Effector memory CD8-positive, alpha-beta T cell (primary cell): ENCODE measurements at places on chromosomes 11 and 22.

DNA sequence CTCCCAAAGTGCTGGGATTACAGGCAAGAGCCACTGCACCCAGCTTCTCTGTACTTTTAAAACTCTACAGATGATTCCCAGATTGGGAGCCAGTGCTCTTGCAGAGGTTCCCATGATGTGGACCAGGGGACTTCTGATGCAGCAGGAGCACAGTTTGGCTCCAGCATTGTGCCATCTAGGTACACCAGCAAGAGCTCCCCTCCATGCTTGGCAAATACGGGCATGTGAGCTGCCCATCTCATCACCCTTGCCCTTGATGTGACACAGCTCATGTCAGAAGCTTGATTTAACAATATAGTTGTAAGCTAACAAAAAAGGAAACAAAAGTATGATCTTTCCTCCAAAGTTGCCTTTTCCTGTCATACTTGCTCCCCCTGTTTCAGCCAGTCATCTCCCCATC lies 28.7 kb downstream of the SNU13 start:
- DNase-seq, result no peak

DNA sequence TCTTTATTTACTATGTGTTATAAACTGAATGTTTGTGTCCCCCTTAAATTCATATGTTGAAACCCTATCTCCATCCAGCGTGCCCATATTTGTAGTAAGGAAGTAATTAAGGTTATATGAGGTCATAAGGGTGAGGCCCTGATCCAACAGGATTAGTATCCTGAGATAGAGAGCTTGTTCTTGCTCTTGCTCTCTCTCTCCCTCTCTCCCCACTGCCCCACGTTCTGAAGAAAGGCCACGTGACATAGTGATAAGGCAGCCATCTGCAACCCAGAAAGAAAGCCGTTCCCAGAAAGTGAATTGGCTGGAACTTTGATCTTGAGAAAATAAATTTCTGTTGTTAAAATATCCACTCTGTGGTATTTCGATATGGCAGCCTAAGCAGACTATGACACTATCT lies 212.5 kb downstream of the SWAP70 start:
- DNase-seq, result no peak

GRCh38 chr11:16896729-16897469 lies 117.3 kb downstream of the PLEKHA7 start:
- DNase-seq, result no peak

DNA sequence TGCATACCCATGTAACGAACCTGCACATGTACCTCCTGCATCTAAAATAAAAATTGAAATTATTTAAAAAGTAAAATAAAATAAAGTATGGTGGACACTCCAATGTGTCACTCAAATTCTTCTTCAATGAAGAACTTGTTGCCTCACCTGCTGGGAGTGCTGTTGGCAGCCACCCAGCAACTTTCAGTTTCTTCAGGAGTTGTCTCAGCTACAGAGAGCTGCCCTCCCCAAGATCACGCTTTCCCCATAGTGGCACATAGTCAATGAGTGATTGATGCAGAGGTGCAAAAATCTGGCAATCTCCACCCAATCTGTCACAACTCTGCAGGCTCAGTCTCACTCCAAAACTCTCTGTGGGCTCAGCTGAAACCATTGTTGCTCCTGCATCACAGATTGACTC lies 92.3 kb upstream of the C11orf87 start:
- DNase-seq, result no peak

GRCh38 chr22:36562261-36562835 lies 33.4 kb upstream of the EIF3D start:
- DNase-seq, result no peak

DNA sequence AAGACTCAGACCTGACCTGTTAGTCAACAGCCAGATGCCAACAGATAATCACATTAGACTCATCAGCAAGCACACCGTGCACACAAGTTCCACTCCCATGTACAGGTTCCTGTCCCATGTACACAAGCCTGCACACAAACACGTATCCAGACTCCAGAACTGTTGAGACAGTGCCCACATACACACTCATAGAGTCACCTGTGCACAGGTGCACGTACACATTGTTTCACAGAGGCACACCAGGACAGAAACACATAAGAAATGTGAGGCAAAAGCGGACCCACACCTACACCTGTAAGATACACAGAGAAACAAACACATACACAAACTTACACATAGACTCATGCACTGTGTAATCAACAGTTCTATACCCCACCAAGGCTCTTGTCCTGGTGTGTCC lies 2.7 kb upstream of the ZNF74 start:
- DNase-seq, result no peak

GRCh38 chr11:12862696-12863469 lies 146.2 kb upstream of the RASSF10 start:
- no peak for DNase-seq

DNA sequence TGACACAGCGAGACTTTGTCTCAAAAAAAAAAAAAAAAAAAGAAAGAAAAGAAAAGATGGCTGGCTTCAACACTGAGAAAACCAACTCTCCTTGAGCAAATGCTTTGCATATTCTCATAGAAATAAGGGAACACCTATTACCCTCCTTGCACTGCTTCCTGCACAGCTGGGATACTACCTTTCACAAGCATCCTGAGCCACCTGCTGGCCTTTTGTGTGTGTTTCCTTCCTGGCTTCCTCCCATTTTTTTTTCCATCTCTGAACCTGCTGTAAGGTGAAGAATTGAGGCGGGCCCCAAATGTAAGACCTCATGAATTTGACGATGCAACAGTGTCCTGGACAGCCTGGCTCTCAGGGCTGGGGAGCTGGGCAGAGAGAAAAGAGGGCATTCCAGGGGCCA lies 1.9 kb upstream of the RFPL3 start:
- DNase-seq, result no peak
